ENCODE measurements at places on chromosomes 7 and 10.

- DNase-seq: no peak
These were observed 501.6 kb downstream of the GALNT17 start for GRCh38 chr7:71633551-71634008.

- no peak for DNase-seq
These were observed 29.4 kb upstream of the C10orf71 start for GRCh38 chr10:49269523-49269922.

DNA sequence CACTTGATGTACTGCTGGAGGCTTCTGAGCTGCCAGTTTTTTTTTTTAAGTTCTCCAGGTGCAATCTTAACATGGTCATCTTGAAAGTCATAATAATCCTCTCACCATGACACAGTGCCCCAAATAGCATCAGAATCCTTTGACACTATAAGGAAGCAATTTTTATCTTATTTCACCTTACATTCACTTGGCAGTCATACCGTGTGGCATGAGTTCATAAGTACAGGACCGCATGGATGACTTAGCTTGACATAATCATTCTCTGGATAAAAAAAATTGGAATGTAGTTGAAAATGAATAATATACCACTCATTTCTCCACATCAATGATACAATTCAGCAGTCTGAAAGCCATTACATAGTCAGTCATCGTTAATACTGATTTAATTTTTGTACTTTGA is 25.6 kb upstream of the TMEM196 start:
- DNase-seq: no peak

- no peak for DNase-seq
These were observed 3.9 kb upstream of the VGF start for GRCh38 chr7:101169110-101169837.

GRCh38 chr10:132200344-132201110 is 13.8 kb downstream of the DPYSL4 start:
- DNase-seq: no peak

DNA sequence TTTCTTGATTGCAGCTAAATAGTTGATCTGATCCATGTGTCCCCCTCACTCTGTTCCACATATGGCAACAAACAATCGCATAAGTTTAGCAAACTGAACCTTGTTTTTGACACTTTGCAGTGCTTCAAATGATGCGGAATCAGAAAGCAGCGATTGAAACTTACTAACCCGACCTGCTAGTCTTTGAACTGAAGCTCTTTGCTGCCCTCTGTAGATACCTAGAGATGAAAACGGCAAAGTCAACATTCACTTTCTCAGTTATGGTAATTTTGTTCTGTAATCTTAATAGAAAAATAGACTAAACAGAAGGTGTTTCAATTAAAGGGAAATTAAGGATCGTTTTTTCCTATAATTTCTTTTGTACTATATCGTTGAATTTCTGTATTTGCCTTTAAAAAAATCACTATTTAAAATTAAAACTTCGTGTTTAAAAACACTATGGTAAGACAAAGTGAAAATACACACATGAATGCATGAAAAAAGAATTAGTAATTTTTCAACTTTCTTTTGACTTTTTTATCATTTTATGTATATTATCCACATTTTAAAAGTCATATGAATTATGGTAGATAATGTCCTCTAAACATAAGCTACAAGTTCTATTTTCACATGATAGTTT is 276.5 kb downstream of the MAGI2 start:
- DNase-seq: no peak

GRCh38 chr10:79378647-79379511 is 31.6 kb downstream of the PPIF start:
- no peak for DNase-seq

- DNase-seq: no peak
These were observed 72.0 kb upstream of the KCTD7 start for GRCh38 chr7:66556549-66557213.

DNA sequence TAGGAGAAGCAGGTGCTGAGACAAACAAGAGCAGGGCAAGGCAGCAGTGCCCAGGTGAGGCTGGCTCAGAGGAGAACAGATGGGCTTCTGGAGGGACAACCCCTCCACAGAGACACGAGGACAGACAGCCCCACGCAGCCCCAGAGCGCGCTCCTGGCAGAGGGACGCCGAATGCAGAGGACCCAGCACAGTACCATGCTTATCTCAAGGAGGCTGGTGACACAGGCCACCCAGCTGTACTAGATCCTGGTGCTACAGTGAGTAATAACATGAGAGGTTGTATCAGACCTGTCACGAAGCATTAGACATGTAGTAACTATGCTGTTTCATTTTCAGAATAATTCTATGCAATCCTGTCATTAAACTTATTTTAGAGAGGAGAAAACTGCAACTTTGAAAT is 60.4 kb upstream of the NCAPG2 start:
- peak; percentile 32 for DNase-seq

- DNase-seq: no peak
These were observed 36.0 kb downstream of the MAT1A start for GRCh38 chr10:80253266-80253962.

DNA sequence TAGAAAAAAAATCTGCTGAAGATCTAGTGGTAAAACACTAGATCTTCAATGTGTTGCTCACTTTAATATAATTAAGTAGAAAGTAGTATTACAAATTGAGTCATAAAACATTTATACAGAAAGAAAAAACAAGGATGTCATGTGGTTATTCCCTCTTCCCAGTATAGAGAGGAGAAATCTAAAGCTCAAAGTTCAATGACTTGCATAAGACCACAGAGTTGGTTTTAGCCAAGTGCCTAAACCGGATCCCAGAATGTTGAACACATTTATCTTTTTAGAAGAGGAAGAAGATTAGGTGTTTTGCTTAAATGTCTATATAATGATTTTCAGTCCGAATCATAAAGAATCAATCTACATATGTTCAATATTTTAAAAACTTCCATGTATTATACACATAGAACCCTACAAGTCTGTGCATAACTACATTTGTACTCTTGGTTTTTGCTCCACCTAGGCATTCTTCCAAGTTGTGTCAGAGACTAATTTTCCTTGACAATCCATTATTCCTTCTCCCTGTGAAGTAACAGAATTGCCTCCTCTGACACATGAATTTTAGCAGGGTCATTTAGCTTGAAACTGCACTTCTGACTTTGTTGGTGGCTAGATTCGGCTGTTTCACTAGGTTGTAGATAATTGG is 389.2 kb downstream of the MAGI2 start:
- DNase-seq: no peak

DNA sequence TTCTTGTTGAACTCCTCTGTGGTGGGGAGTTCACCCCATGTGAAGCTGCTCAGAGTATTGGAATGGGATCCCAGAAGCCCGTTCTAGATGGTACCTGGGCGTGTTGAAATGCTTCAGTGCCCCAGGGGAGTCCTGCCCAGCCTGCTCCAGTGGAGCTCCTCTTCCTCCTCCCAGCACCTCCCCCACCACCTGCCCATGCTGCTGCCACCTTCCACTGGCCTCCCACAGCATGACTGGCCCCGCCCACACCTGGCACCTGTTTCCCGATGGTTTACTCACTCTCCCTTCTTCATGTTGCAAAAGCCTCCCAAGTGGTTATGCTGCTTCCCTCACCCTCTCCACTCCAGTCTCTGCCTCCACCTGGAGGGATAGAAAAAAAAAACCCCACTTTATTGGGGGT is 32.2 kb upstream of the PCBD1 start:
- DNase-seq: no peak

DNA sequence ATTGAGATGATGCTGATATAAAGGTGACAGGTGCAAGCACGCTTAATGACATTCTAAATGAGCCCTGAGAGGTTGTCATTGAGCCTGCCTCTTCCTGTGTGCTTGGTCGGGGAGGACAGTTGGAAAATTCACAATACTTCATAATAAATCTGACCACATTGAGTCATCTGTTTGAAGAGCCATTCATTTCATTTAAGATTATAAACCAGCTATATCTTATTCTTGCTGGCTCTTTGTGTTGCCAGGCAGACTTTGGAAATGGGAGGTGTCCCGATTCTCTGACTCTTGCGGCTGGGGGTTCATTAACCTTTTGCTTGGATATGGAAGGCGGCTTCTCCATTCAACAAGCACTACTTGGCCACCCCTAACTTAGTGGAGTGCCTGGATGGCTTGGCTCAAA is 198.2 kb downstream of the FANK1 start:
- no peak for DNase-seq

- DNase-seq: no peak
These were observed 26.6 kb downstream of the GALNTL5 start for GRCh38 chr7:151982806-151983205.

DNA sequence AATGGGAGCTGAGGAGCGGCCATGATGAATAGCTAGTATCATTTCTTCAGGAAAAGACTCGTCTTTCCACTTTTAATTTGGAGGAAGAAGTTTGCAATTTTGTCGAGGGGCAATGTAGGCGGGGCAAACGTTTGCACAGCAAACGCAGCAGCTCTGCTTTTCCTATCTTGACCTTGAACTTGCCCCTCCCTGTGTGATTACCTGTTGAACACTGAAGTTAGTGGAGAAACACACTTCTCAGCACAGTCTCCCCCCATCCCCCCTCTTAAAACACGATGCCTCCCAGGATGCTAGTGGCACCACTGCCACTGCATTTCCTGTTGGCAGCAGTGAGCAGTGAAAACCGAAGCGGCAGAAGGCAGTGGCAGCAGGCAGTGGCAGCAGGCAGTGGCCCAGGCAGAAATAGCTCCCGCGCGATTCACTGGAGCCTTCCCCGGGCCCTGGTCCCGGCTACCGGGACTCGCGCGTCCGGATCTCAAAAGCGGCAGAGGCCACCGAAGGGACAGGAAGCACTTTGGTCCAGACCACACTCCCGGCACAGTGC is at the start of gene EPDR1:
TSS of gene EPDR1 (plus strand) at position 336 of the 544 bp plus-strand sequence. CDS start 300 bp downstream, outside the sequence.
- DNase-seq: peak; percentile 38

DNA sequence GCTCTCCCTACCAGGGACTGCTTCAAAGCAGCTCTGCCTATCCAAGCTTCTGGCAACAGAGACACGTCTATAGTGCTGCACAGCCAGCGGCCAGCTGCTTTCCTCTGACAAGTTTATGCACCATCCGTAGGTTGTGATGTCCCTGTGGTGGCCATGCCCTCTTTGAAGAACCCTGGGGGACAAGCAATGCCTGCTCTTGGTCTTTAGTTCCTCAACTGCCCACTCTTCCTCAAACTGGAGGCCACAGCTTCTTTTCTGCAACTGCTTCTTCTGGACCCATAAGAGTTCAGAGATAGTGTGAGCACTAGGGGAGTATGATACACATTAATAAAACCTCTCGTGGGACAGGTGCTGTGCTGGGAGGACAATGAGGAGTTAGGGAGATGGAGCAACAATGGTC is 164.9 kb downstream of the ELMO1 start:
- DNase-seq: no peak

GRCh38 chr7:155962191-155962967 is 150.1 kb upstream of the SHH start:
- no peak for DNase-seq
